ENCODE measurements at places on chromosomes 13 and 19.

DNA sequence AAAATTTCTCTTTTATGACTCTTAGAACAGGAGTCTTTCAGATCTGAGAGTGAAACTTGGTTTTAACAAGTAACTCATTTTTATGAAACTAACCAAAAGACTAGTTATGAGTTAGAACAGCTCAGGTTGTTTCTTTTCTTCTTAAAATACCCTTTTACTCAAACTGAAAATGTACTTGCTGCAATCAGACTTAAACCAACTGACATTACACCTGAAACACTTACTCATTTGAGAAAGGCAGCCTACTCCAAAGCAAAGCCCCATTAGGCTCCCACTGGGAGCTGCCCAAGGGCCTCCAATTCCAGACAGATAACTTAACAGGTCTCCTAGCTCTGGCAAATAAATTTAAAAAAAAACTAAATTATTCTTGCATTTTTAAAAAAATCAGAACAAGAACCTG lies 3.6 kb downstream of the FOXO1 start:
- no peak for DNase-seq

DNA sequence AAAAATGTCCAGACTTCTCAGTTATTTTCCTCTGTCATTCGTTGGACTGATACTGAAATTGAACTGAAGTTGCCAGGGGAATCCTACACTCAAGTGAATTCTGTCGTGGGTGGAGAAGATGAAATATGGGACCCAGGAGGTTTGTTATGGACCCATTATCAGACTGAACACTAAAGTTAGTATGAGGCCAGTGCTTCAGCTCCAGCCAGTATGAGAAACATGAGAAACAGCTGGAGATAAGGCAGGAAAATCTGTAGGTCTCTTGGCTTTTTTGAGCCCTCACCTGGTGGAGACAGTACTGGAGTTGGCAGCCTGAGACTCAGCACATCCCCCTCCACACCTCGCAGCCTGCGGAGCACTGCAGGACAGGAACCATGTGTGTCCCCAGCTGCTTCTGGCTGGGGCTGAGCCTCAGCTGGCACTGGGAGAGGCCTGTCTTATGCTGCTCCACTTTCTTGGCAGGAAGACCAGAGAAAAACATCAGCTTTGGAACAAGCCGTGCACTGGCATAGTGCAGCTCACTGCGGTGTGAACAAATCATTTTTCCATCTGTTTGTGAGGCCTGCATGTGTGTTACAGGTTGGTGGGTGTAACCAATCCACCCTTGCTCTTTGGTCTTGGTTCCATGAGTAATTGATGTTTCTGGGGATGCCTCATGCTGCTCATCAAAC lies 641.0 kb downstream of the FGF9 start:
- DNase-seq = no peak

GRCh38 chr13:97256343-97256783 lies 34.2 kb downstream of the MBNL2 start:
- no peak for DNase-seq

GRCh38 chr13:93881411-93881810 lies 598.1 kb downstream of the DCT start:
- no peak for DNase-seq

DNA sequence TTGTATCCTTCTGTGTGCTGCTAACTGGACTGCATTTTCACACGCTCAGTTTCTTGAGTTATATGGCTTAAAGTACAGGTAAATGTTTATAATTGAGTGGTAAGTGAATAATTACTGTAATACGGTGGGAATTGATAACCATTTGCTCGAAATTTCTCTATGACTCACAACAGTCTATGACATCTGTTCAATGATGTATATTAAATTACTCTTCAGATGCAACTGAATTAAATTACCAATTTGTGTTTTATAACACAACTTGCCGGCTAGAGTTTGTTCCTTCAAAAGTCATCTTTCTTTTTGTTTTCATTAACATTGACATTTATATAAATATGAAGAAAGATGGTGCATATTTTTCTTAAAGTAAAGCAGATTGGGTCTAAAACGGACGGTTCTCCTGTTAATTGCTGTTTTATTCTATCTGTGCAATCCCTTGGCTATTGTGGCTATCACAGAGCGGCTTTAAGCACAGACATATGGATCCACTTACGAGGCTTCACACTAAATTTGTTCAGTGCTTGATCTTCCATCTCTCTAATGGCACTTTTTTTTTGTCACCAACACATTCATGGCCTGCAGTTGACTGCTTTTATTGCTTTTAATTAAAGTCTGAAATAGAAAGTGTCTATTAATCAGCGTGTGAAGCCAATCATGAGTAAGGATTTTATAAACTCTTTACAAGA lies 1291.6 kb upstream of the SLC10A2 start:
- DNase-seq = no peak

DNA sequence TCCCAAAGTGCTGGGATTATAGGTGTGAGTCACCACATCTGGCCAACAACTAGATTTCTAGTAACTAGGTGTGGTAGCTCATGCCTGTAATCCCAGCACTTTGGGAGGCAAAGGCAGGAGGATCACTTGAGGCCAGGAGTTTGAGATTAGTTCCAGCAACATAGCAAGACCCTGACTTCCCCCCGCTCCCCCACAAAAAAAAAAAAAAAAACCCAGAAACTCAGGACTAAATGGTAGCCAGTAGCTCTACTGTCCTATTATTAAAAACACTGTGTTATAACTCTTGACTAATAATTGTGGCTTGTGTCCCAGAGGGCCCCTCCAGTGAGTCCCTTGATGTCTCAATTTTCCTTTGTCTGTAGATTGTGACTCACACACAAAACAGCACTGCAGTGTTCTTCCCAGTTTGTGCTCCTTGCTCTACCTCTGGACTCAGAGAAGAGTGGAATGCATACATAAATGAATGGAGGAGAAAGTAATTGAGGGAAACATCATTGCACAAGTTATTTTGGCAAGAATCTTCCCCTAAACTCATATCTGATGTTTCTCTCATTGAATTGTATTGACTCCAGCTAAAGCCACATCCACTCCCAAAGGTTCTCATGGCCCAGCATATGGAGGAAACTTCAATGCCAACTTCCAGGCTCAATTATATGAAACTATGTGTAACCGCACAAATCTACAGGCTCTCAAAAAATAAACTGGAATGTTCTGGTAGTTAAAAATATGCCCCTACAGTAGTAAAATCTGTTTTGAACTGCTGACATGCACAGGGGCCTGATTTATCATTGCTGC lies 8.8 kb downstream of the TPT1 start:
- DNase-seq = no peak
